Osteocyte (in vitro differentiated cells): ENCODE measurements at places on chromosomes 5 and 9.

DNA sequence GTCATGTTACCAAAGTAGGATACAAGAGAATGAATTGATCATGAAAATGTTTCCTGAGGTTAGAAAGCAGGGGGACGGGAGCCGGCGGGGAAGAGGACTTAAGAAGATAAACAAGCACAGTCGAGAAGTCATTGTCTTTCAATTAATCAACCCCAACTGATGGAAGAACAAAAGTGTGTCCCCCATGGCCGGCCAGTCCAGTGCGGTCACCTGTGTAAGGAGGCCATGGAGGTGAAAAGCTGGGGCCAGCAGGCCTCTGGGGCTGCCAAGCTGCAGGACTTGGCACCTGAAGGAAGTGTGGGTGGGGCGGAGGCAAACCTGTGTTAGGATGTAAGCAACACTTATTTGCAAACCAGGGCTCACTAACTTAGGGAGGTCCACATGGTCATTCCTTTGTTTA lies 223.3 kb upstream of the TBCA start:
- DNase-seq = no peak

DNA sequence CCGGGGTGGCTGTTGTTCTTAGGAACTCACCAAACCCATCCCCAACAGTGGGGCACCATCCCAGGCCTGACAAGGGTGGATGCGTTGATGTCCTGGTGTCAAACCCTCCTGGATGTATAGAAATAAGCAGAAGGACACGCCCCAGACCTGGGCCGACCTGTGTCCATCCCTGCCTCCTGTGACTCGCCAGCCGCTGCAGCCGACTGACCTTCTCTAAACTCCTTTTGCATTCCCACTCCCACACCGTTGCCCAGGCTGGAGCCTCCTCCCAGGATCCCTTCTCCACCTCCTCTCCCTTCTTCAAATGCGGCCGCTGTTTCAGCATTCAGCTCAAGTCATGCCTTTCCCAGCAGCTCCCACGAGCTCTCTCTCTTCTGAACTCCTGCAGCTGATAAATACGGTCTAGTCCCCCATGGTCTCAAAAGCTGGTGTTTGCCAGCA lies 213.2 kb upstream of the IER5L start:
- DNase-seq = no peak

DNA sequence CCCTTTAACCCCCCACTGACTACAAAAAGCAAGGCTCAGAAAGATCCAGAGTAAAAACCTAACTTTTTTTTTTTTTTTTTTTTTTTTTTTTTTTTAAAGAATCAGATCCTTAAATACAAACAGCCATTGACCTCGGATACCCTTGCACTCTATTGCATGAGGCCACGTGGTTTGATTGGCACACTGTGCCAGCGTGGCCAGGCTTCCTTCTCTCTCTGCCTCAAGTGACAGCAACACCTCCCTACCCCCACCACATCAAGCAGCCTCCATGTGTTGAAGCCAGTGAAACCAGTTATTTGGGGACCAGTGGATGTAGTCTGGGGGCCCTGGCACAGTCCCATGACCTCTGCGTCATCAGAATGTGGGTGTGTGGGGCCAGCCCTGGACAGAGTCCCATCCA lies 71.4 kb downstream of the OTULIN start:
- no peak for DNase-seq

- DNase-seq = no peak
These were observed 632 bp downstream of the UBAP1 start for GRCh38 chr9:34179213-34180136.

GRCh38 chr5:156191547-156191946 lies 135.4 kb upstream of the SGCD start:
- no peak for DNase-seq

- no peak for DNase-seq
These were observed 43.7 kb downstream of the GLRX start for GRCh38 chr5:95778713-95779436.

GRCh38 chr5:76851728-76852369 lies 2.0 kb downstream of the S100Z start:
- DNase-seq = no peak

GRCh38 chr5:170221327-170221741 lies 11.5 kb upstream of the C5orf58 start:
- no peak for DNase-seq

DNA sequence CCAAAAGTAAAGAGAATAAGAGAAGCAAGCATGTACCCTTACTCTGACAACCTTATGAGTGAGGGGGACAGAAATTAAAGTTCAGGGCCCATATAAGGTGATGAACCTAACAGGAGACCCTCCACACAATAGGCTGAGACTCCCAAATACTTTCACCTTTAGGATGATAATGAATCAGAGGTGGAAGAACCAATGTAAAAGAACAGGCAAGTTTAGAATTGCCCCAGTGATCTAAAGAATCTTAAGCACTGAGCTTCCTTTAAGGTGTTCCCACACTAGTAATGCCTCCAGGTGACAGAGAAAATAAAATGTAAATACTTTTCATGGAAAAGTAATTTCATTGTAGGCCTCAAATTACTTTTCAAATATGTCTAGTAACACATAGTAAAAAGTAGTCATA lies 8.2 kb upstream of the FAM151B start:
- DNase-seq = no peak

DNA sequence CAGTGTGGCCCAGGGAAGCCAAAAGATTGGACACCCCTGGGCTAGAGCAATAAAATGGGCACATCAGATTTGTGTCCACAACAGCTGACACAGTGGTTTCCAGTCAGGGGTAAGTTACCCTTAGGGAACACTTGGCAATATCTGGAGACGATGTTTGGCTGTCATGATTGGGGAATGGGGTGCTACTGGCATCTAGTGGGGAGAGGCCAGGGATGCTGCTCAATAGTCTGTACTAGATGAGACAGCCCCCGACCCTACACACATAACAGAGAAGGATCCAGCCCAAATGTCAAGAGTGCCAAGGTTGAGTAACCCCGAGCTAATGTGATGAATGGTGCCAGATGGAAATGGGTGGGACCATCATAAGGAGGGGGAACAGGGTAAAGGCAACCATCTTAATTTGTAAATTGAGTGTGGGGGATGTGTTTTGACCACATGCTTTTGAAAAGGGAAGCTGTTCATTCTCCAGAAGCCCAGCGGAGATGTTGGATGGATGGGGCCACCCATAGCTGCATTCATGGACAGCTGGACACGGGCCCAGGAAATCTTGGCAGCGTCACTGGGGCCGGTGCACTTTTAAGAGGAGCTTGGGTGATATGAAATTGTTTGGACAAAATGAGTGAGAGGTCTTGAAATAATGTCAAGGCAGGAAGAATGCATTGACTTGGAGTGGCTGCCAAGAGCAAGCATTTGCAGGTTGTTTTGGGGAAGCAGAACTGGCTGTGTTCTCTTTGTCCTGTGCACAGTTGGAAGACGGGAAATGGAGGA lies 33.4 kb downstream of the SYK start:
- DNase-seq = no peak

- DNase-seq = no peak
These were observed 105.3 kb downstream of the TRIM36 start for GRCh38 chr5:115064380-115064779.

- no peak for DNase-seq
These were observed 8.6 kb upstream of the OXCT1 start for GRCh38 chr5:41878643-41879478.

DNA sequence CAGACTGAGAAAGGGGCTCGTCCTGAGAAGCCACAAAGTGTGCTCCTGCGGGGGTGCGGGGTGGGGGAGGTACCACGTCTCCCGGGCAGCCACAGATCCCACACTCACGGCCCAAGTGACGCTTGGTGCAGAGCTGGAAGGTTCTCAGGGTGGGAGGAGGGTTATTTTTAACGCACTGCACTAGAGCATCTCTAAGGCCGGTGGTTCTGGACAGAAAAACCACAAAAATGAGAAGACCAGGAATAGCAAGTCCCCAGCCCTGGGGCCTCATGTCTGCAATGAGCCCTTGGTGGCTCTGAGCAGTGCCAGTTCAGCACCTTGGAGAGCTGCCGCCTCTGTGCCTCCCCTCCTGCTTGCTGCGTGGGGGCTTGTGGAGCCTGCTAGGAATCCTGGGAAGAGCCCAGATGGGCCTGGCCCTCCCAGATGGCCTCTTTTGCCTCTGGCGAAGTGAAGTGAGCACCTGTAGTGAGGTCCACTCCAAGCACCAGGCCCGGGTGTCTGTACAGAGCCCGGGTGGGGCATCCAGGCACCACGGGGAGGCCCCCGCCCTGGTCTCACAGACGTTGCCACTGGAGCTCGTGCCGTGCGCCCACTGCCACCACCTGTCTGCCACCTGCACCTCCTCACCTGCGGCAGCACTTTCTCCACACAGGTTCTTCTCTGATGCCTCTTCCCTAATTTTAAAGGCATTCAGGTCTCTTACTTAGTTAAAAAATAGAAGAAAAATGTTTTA lies 48.9 kb upstream of the CACNA1B start:
- DNase-seq = no peak

- DNase-seq = peak; percentile 65
These were observed 27.4 kb downstream of the ATPSCKMT start for GRCh38 chr5:10222326-10222725.

GRCh38 chr9:128421482-128421996 lies 882 bp downstream of the CERCAM start:
- no peak for DNase-seq

- DNase-seq = no peak
These were observed 51.8 kb downstream of the AMBP start for GRCh38 chr9:114026335-114026734.

GRCh38 chr5:115817386-115817785 lies 927 bp upstream of the CDO1 start:
- no peak for DNase-seq

GRCh38 chr5:148967783-148968182 lies 95.1 kb downstream of the SH3TC2 start:
- no peak for DNase-seq

DNA sequence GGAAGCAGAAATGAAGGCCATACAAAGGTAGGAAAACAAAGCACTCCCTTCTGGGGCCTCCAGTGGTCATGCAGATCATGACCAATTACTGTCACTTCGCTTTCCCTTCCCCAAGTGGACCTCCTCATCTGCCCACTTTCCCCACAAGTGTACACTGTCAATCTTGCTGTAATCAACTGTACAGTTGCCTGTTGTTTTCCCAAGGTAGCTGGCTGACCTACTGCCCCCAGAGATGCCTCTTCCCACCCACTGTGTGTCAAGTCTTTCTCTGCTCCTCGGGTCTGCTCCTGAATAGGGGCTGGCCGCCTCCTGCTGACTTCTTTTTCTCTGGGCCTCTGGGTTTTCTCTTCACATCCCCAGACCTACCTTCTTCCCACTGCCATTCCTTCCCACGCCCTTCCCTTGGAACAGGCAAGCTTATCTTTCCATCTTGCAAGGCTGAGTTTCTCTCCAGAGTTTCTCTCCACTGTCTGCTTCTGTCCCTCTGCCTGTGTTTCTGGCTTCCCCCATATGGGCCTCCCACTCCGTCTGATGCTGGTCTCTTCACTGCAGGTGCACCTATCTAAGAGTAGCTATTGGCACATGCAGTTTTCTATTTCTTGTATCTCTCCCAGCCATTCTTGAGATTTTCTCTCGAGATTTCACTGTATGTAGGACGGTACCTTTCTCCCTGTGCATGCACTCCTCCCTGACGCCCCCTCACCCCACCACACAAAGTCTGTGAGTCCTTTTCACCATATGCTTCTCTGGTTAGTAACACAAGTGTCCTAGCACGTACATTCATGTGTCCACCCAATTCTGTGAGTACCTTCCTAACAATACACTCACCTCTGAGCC lies 2.4 kb downstream of the ELL2 start:
- DNase-seq = no peak

DNA sequence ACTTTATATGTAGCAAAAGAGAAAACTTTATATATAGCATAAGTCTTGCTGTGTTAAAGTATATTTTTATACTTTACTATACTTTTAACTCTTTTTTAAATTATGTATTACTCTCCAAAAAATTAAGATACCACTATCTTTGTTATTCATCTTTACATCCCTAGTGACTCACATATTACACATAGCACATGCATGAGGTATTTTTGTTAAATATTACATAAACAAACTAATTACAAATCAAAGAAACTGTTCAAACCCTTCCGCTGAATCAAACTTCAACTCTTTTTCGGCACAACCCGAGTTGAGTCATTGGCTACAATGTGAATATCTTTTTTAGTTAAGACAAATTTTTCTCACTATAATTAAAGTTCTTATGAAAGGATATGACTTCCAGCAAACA lies 32.1 kb downstream of the NADK2 start:
- no peak for DNase-seq

DNA sequence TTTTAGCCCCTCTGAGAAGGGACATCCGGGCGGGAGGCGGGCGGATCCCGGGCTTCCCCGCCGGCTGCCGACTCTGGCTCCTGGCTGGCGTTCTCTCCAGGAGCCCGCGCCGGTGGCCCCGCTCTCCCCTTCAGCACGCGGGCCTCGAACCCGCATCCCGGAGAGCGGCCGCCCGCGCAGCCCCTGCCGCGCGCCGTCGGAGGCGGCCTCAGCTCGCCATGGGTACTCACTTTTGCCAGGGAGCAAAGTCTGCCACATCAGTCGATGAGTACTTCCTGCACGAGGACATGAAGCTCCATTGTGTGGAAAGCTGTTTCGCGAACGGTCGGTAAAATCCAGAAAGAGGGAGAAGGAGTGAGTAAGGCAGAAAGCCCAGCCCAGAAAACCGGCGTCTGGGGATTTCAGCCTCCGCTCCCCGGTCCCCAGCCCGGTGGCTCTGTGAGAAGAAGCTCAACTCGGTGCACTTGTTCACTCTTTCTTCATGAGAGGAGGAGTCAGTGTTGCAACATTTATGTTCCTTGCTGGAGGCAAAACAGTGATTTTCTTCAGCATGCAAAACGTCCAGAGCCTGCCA lies at the start of gene PRLR:
TSS of gene PRLR (minus strand) at position 450 of the 574 bp plus-strand sequence. CDS start 140,867 bp downstream, outside the sequence.
- DNase-seq = no peak

DNA sequence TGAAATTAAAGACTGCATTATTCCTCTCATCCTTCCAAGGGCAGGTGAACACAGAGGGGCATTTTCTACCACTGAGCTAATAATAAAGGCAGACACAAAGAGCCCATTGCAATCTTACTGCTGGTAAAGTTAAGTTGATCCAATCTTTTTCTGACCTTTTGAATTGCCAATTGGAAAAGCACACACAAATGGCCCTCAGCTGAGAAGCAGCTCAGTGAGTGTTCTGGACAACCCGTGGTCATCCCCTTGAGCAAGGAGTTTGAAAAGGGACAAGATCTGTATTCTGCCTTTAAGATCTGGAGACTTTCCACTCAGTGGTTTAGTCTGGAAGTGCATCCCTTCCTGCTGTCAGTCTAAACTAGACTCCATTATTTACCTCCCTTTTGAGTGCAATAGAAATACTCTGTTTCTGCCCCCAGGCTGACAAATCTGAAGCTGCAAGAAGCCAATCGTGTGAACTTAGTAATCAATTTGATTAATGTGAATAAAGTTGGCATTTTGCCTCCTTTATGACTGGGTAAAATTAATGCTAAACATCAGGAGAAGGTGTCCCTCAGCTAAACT lies 835.7 kb downstream of the MAT2B start:
- DNase-seq = no peak

GRCh38 chr5:147567917-147568598 lies 58.2 kb upstream of the DPYSL3 start:
- DNase-seq = no peak

- no peak for DNase-seq
These were observed 12.7 kb downstream of the EEIG1 start for GRCh38 chr9:127968042-127968441.
